ENCODE measurements at places on chromosomes 12 and 14.

DNA sequence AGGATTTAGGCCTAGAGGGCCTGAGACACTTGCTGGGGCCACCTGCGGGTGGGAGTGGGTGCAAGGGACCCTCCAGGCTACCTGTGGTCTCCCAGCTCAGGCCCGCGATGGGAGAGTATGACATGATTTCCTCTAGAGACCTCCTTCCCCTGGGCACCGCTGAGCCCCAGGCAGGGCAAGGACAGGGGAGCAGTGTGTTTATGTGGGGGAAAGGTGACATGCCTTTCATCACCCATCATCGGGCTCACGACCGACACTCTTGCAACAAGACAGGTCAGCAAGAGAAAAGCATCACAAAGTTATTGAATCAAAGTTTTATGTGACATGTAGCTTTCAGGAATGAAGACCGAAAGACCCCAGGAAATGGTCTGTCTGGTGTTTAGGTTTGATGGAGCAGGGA lies 19.9 kb downstream of the SH2B3 start:
- no peak for DNase-seq

DNA sequence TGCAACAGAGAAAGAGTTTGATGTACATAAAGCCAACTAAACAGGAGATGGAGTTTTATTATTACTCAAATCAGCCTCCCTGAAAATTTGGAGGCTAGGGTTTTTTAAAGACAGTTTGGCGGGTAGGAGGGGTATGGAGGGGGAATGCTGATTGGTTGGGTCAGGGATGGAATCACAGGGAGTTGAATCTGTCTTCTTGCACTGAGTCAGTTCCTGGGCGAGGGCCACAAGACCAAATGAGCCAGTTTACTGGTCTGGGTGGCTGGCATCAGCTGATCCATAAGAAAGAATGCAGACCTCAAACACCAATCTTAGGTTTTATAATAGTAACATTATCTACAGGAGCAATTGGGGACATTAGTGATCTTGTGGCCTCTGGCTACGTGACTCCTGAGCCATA lies 64.9 kb downstream of the RIN3 start:
- DNase-seq, result no peak

DNA sequence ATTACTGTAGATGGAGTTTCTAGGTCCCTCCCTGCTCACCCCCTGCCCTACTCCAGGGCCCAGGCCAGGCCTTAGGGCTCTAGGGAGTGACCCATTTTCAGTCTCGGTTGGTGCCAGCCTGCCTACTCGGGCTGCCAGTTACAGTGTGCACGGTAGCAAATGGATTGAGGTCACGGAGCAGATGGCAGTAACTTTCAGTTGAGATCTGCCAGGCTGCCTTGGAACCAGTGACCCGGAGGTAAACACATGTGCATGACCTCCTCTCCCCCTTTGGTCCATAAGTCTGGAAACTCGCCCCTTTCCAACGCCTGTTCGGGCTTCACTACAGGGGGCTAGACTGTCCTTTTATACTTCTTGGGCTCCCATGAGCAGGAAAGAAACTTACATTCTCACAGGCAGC lies 139.7 kb upstream of the TBX3 start:
- DNase-seq, result no peak

- DNase-seq, result no peak
Observed at GRCh38 chr14:90388437-90388836, 8.4 kb upstream of the CALM1 start.

GRCh38 chr12:54427106-54427505 lies 8.0 kb upstream of the ITGA5 start:
- no peak for DNase-seq

DNA sequence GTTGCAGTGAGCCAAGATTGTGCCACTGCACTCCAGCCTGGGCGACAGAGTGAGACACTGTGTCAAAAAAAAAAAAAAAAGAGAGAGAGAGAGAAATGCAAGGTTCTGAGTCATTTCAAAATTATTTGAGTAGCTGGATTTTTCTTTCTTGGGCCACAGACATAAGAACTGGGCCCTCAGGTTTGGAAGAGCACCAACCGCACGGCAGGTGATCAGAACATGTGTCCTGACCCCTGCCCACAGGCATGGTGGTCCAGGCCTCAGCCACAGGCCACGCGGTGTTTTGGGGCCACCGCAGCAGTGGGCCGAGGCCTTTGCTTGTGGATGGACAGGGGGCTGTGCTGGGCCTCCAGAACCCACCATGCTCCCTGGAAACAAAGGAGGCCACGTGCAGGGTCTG lies 126.7 kb downstream of the CALM1 start:
- no peak for DNase-seq

DNA sequence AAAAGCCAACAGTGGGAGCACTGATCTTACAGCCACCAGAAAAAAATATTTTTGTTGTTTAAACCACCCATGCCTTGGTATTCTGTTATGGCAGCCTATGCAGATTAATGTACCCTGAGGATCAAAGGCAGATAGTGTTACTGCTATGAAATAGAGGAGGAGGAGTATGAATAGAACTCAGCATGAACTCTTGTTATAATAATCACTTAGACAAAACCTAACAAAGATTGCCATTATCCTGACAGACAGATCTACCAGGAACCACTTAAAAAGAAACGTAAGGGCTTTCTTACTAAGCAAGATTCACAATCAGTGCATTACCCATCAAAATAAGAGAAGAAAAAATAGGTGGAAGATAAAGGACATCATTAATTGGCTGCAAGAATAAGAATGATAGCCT lies 558.3 kb downstream of the GALC start:
- no peak for DNase-seq

DNA sequence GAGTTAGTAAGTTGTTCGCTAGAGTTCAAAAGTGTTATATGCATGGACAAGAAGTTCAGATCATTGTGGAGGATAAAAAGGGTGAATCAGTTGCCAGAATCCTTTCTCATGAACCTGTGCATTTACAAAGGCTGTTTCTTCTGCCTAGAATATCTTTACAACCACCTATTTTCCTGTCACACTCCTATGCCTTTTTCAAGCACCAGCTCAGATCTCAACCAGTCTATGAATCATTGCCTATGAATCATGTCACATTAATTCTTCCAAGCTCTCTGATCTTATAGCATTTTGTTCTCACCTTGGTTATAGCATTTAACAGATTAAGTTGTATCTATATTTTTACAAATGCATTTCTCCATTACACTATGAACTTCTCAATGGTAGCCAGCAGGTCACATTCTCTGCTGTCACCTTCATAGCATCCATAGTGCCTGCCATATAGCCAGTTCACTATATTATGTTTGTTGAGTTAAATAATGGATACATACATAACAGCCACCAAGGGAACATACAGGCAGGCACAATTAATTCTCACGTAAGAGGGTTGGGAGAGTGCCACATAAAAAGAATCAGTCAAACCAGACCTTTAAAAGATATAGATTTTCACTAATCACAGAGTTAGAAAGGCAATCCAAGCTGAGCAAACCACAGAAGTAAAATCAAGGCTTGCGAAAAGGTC lies 573.0 kb downstream of the FOXG1 start:
- no peak for DNase-seq

DNA sequence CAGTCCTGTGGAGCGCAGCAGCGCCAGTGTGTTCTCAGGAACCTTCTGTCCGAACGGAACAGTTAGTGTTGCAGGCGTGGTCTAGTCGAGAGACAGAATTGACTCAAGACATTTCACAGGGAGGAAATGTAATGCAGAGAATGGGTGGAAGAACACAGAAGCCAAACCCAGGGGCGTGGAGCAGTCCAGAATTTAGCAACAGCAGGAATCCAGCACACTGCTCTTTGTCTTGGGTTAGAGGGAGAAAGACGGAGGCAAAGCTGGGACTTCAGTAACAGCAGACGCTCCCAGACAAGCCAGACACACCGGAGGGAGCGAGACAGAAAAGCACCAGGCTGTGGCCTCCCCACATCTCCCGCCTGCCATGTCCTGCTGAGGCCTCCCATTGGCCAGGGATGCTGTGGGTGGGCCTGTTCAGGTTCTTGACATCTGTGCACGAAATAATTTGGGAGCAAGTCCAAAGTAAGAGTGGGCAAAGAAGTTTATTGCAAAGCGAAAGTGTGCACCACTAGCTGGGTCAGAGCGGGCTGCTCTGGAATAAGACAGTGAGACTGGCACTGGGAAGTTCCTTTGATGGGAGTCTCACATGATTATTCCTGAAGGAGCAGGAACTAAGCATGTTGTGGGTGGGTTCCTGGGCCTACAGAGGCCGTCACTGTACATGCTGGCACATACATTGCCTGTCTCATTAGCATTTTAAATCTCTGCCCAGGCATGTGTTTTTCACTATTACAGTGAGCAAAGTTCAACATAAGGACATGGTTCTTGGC lies 339.3 kb upstream of the SFSWAP start:
- DNase-seq, result no peak

DNA sequence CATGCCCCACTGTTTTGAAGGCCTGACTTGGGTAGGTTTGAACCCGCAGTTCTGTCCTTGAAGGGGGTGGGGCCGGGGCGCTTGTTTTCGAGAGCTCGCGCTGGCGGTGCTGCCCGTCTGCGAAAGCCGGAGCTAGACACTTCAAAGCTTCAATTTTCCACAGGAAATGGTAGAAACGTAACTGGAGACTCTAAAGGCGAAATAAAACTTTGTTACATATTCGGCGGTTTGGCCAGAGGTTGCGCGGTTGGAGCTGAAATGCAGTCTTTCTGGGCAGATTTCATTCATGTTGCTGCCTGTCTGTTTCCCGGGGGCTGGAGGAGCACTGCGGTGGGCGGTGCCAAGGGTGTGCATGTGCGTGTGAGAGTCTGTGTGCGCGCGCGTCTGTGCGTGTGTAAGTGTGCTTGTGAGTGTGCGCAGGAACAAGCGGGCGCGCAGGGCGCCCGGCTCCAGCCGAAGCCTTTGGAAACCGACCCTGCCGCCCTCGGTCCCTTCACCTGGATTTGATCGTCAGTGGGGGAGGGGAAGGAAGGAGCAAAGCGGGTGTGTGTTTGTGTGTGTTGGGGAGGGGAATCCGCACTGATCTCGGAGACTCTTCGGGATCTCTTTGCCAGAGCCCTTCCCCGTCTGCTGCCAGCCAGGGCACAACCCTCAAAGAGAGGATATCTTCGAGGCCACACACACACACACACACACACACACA lies 227.7 kb upstream of the CRY1 start:
- no peak for DNase-seq

GRCh38 chr14:30214461-30215090 lies 286.9 kb upstream of the PRKD1 start:
- peak; percentile 35 for DNase-seq

DNA sequence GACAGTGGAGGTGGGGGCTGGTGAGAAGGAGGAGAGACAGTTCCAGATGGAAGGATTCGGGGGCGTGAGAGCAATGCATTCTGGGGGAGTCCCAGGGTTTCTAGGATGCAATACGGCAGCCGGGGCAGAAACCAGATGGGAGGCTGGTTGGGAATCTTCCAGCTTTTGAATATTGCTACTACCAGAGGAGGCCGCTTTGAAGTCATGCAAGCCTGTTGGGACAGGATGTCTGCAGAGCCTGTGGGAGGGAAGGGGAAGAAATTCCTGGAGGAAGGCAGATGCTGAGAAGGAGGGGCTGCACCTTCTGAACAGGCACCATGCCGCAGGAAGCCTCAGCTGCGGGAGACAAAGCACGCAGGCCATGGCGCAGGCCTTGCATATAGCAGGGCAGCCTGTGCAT lies 105.4 kb downstream of the APAF1 start:
- no peak for DNase-seq
